ENCODE measurements at places on chromosomes 12 and 14.

DNA sequence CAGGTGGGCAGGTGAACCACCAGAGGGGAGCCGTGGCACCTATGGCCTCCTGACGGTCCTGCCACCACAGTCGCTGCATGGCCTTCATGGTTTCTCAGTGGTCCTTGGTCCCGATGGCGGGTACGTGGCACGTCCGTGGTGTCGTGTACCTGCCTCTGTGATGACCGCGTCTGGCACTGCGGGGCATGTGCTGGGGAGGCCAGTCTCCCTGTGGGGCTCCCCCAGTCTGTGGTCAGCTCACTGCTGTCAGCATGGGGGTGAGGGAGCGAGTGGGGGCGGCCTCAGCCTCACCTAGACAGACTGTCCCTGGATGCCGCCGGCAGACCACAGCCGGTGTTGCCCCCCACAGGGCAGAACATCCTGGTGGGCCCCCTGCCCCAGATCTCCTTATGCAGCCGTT, 267.2 kb downstream of the SEC23A start:
- no peak for DNase-seq

- no peak for DNase-seq
Observed at GRCh38 chr12:67077617-67078016, 191.5 kb upstream of the CAND1 start.

DNA sequence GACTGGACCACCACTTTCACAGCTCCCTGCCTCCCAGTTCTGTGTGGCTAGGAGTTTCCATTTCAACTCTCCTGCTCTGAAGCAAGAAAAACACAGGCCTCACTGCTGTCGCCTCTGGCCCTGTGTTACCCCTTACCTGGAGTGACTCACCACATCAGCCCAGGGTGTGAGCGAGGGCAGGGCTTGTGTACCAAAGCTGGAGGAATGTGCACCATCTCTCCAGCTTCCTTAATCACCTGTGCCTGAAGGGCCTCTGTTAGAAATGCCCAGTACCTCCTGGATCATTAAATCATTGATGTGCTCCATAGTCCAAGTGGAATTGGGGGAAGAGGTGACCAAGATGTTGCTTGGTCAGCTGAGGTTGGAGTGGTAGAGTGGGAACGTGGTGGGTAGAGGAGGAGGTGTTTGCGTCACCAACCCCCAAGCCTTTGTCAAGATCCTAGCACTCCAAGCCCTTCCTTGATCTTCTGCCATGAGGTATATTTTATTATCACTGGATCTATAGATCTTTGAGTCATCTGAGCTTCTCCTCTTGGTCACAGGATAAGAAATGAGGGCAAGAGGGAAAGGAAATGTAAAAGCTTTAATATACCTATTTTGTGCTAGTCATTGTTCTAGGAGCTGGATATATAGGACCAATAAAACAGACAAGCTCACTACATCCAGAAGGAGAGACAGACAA, 51.3 kb downstream of the SSPN start:
- no peak for DNase-seq

DNA sequence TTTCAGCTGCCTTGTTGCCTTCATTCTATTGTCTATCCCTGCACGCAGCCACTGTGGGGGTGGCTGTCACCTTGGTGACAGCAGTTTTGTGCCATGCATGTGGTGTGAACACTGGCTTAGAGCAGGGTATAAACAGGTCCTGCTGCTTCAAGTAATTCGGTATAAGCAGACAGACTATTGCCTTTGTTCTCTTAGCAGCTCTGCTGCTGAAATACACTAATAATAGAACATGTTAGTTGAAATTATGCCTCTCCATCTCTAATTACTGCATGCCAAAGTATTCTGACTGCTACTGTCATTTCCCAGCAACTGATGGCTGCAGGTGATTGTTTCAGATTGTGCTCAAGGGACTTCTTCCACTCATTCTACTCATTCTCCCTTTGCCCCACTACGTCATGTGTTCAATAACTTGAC, 34.6 kb downstream of the PTPRO start:
- DNase-seq, result no peak

- peak; percentile 48 for DNase-seq
Observed at GRCh38 chr14:99602054-99602787, 1.8 kb downstream of the CCDC85C start.

All from KBM-7 (cell line).